ENCODE measurements at places on chromosomes 4 and X.

- no peak for DNase-seq
Measured at GRCh38 chrX:72208126-72208800, 26.7 kb downstream of the PIN4 start.

- DNase-seq = no peak
Measured at GRCh38 chr4:154731756-154732155, 12.0 kb upstream of the LRAT start.

DNA sequence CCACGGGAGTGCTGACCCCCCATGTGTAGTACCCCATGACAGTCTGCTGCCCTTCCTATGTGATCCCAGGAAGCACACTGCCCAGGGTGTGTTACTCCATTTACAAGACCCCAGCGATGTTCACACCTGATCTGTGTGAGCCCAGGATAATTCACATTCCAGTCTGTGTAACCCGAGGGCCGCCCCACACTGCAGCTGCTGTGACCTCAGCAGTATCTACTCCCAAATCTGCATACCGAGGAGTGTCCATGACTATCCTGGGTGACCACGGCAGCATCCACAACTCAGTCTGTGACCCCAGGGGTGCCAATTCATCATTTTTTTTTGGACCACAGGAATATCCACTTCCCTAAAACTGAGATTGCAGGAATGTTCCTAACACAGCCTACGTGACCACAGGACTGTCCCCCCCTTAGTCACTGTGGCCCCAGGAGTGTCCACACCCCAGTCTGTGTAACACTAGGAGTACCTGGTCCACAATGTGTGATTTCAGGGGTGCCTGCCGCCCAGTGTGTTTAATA is 7.8 kb upstream of the GLOD5 start:
- DNase-seq = no peak

GRCh38 chr4:145773581-145774234 is 93.8 kb downstream of the C4orf51 start:
- peak; percentile 18 for DNase-seq

DNA sequence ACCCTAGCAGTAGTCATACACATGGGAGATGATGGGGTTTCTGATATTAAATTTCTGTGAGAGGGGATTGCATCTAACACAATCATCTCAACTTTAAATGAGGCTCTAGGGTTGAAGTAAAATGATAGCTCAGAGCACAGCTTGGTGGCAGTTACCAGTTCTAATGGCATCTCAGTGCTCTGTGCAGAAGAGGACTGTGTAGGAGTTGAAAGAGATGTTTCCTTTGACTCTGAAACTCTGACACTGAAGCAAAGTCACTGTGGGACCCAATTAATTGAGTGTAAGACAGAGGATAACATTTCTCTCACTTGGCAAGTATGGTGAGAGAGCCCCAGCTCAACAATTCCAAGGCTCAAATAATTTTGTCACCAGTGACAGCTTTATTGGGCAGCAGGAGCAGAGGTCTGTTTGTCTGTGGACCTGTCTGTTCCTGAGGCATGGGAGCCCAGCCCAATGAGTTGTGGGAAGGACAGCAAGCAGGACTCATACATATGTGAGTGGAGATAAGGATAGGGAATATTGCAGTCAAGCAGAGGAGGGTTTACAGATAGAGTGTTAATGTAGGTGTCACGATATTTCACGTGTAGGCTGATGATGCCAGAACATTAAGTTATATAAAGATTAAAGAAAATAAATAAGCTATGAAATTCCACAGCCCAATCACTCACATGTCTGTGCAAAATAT is 76.7 kb upstream of the NAF1 start:
- no peak for DNase-seq

DNA sequence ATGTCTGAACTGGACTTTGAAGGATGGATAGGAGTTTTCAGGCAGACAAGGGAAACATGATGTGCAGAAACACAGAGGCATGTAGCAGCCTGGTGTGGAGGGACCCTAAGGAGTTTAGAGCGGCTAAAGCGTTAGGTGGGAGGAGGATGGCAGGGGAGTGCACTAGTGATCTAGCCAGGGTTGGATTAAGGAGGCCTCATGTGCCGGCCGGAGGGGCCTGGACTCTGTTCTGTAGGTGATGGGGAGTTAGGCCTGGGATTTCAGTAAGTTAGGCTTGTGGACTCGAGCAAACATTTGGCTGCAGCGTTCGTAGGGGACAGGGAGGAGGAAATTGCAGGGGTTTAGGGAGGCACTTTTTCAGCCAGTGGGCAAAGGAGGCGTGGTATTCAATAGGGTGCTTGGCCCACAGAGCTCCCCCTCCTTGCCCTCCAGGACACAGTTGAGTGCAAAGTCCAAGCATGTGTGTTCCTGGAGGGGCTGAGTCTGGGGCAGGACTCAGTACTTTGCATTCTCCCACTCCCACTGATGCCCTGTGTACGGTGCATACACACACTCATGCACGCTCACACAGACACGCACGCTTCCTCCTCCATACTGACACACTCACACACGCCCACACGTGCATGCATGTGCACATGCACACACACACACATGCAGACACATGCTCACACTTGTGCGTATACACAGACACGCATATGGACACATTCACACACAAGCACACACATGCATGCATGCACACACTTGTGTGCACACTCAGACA is 18.6 kb downstream of the PSAPL1 start:
- DNase-seq = no peak

GRCh38 chr4:119139822-119140252 is 4.2 kb downstream of the MYOZ2 start:
- no peak for DNase-seq

DNA sequence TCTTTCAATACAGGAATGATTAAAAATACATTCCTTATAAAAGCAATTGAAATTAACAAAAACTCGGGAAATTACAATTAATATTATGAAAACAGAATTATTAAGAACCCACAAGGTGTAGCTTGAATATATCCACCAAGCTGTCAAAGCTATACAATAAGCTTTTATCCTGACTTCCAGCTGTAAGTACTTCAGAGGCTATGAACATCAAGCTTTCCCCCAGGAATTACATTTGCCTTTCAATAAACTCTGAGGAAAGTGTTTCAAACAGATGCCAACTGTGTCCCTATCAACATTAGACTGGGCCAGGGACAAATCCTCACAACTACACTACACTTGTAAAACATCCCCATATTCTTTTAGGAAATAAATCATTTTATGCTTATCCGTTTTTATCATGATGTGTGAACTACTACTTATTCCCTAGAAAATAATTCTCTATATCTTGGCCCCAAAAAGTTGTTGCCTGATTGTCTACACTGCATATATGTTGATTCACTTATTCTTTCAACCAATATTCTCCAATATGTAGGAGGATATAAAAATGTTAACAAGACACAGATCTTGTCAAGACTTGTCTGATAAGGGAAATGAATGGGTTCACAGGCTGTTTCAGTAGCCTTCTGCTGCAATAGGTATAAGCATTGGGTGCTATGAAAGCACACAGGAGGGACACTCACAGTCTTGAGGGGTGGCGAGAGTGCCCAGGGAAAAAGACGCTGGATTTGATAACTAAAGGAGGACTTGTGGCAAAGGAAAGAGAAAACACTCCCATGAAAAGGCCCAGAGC is 494.1 kb downstream of the CENPC start:
- DNase-seq = no peak

- DNase-seq = no peak
Measured at GRCh38 chr4:109233570-109233969, 68.9 kb downstream of the COL25A1 start.

DNA sequence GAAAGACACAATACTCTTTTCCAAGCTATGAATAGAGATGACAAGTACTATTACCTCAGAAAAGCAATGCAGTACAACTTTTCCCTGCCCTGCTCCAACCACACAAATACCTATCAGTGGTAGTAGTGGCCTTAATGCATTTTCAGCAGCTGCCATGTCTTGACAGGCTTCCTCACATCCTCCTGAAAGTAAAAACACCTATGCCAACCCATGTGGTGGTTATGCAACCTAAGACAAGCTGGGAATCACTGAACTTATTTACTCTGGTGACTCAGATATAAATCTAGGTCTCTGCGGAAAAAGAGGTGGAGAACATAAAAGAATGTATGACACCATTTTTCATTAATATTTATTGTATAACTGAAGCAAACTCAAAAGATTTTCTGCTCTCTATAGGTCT is 14.5 kb downstream of the WDFY3 start:
- DNase-seq = no peak

DNA sequence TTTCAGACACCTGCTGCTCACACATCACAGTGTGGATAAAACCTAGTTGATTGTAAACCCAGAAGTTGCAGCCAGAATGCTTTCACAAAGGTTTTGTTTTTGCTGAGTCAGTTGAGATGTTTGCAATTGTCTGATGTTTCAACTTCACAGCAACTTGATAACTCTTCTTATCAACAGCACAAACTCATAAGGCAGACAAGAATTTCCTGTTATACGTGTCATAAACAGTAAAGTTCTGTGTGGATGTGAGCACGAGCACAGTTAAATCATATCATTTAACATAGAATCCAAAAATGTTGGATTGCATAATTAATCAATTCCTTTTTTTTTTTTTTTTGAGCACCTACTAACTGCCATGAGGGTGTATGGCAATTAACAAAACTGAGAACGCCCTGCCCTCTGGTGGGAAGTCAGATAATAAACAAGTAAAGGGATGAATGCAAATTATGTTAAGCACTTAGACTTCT is 512.2 kb downstream of the PDHA2 start:
- no peak for DNase-seq

DNA sequence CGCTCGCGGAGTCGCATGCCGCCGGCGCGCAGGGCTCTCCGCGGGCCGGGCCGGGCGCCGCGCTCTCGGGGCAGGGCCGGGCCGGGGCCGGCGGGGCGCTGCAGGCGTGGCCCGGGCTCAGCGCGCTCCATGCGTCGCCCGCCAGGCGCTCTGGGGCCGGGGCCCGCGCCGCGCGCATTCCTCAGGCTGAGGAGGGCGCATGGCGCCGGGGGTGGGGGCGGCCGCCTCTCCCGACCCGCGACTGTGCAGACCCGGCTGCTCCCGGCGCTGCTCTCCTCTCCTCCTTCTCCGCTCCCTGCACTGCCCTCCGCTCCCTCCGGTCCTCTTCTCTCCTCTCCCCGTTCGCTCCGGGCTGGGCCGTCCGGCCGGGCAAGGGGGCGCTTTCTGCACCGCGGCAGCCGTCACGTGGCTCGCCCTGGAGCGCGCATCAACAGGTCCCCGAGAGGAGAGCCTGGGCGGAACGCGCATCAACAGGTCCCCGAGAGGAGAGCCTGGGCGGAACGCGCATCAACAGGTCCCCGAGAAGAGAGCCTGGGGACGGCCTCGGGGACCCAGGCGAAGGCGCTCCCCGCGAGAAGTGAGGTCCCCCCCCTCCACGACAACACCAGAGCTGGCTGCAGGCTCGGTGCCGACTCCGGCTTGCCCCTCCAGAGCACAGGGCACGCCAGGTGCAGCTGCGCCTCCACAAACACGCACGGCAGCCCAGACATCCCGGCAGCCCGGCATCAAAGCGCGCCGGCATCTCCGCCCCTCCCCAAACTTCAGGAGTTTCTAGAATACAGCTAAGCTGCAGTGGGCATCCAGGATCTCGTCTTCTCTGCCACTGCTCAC is 12.9 kb downstream of the PPP2R3B start:
- DNase-seq = no peak

GRCh38 chr4:152063621-152064240 is 302.9 kb upstream of the GATB start:
- no peak for DNase-seq

DNA sequence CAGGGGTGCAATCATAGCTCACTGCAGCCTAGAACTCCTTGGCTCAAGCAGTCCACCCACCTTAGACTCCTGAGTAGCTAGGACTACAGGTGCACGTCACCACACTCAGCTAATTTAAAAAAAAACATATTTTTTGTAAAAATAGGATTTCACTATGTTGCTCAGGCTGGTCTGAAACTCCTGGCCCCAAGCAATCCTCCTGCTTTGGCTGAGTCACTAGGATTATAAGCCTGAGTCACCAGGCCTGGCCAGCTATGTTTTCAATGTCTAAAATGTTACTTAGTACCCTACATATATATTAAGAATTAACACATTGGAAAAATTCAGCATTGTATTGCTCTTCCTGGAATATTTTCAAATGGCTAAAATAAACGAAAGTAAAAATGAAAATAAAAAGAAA is 37.5 kb downstream of the PNPLA4 start:
- no peak for DNase-seq

DNA sequence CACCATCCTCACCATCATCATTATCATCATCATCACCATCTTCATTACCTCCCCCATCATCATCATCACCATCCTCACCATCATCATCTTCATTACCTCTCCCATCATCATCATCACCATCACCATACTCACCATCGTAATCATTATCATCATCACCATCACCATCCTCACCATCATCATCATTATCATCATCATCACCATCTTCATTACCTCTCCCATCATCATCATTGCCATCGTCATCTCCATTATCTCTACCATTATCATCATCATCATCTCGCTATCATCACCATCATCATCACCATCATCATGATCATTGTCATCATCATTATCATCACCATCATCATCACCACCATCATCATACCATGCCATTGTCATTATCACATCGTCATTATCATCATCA is 362.9 kb downstream of the DHRSX start:
- DNase-seq = no peak

DNA sequence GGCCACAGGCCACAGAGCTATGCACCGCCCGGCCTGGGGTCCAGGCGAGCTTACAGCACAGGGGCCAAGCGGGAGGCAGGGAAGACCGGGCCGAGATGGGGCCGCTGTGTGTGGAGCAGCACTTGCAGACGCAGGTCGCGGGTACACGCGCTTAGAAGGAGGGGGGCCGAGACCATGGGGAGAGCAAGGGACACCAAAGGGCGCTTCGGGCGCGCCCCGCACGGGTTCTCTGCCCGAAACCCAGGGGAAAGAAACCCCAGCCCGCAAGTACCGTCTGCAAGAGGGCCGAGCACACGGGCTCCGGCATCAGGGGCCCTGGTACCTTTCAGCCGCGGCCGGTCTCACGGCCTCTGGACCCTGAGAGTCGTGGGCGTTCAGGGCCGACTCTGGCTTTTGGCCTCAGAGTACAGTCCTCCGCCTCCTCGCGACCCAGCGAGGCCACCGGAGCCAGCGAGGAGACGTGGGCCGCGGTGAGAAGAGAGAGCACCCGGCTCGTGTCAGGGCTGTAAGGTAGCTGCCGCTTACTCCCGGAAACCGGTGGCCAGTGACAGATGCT is 342 bp downstream of the EOLA2 start:
- DNase-seq = no peak

DNA sequence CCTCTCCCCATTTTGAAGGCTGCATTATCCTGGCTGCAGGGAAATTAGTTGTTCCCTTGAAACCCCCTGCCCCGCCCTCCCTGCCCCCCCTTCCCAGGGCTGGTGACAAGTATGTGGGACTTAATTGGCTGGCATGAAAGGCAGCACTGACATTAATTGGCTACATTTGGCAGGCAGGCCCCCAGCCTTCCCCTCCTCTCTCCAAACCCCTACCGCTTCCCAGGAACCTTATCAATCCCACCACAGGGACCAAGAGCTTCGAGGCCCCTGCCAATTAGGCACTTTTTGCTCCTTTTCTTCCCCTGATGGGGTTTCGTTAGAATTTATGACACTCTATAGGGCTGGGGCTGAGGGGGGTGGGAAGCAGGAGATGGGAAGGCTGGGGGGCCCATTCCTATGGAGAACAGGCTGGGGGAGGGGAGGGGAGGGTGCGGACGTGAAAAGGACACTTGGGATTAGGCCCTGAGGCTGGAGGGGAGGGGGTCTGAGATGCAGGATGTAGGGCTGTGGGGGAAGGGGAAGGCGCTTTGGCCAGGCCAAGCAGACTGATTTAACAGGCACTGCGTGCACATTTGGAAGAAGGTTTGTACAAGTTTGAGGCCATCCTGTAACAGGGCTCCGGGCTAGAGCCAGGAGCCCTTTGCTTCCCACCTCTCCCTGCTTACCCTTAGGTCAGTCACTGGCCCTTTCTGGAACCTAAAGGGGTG is 52.2 kb downstream of the EFNB1 start:
- no peak for DNase-seq
